ENCODE measurements at places on chromosomes 3 and 15.

DNA sequence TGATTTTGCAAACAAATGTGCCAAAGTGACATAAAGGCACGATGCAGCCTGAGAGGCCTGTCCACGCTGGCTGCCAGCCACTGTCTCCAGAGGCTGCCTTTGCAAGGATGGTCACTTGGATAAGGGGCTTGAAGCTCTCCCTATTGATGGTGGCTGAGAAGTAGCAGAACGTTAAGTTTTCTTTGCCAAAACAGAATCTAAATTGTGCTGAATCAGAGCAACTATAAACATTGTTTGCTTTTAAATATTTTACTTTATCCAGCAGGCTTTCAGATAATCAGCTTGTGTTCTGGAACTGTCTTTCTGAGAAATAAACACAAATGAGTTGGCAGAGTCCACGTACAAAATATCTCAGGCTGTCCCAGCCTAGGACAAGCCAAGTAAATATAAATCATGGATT lies 23.8 kb upstream of the CNBP start:
- DNase-seq: no peak

GRCh38 chr15:23497710-23498111 lies 50.7 kb upstream of the GOLGA6L2 start:
- peak; percentile 18 for DNase-seq

DNA sequence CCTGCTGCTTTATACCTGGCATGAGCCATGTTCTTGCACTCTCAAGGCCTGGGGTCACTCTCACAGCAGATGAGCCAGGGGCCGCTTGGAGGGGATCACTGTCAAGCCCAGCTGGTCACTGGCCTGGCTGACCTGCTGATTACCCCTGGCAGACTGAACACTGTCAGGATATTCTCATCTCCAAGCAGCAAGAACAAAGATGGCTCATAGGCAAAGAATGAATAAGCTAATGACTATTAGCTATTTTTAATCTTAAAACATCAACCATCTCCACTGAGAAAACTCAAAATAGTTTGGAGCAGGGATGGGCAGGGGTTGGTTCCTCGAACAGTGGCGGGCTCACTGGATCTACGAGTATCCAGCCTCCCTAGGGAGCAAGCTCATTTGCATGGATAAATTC lies 64.4 kb upstream of the ACAN start:
- peak; percentile 33 for DNase-seq

GRCh38 chr15:62474771-62475124 lies 309.7 kb upstream of the C2CD4B start:
- DNase-seq: peak; percentile 33

DNA sequence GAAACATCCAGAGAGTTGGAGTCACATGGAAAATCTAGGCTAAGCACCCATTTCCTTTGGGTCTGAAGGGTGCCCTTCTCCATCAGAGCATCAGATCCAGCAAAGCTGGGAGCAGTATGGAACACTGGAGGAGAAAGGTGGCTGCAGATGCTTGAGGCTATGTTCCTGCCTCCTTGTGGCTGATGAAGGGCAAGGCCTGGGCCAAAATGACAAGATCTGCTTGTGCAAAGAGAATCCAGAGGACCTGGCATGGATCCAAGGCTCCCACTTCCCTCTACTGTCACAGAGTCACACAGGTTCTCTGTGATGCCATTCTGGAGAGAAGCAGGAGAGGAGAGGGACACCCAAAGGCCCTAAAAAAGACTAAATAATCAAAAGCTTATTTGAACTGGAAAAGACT lies 9.2 kb upstream of the ATP8B4 start:
- DNase-seq: no peak

- no peak for DNase-seq
Observed at GRCh38 chr3:134797057-134797740, 2.1 kb downstream of the EPHB1 start.

DNA sequence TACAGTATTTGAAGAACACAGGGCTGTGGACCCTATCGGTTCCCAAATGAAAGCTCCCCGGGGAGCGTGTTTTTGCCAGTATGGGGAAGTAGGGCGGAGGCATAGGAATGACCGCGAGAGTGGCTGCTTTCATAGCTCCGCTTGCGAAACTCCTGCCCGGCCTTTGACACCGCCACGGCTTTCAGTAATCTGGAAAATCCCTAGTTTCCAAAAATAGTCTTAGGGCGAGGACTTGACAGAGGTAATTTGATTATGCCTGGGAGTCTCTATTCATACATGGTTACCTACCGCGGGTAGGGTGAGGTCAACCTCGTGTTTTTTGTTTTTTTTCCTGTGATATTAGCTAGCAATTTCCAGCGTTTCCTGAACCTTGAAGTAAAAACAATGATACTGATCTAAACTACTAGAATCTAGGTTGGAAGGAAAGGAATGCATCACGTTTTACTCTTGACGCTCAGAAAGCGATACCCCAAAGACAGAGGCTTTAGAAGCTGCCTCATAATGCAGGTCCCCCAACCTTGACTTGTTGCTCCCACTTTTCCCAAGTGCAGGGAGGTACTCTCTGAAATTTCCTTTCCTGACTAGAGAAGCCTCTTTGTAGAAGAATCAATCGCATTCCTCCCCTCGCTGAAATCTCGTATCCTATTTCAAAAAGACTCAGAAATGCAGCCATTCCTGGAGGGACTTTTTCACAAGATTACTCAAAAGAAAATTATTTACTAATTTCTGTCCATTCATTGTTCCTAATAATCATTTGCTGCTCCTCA lies 894 bp upstream of the CCNL1 start:
- peak; percentile 84 for DNase-seq

GRCh38 chr15:52658955-52659354 lies 20.2 kb downstream of the ATOSA start:
- no peak for DNase-seq

- DNase-seq: peak; percentile 50
Observed at GRCh38 chr3:129855832-129856419, 37.6 kb downstream of the TMCC1 start.

GRCh38 chr3:114454551-114455251 lies 160.9 kb downstream of the TIGIT start:
- DNase-seq: peak; percentile 5

DNA sequence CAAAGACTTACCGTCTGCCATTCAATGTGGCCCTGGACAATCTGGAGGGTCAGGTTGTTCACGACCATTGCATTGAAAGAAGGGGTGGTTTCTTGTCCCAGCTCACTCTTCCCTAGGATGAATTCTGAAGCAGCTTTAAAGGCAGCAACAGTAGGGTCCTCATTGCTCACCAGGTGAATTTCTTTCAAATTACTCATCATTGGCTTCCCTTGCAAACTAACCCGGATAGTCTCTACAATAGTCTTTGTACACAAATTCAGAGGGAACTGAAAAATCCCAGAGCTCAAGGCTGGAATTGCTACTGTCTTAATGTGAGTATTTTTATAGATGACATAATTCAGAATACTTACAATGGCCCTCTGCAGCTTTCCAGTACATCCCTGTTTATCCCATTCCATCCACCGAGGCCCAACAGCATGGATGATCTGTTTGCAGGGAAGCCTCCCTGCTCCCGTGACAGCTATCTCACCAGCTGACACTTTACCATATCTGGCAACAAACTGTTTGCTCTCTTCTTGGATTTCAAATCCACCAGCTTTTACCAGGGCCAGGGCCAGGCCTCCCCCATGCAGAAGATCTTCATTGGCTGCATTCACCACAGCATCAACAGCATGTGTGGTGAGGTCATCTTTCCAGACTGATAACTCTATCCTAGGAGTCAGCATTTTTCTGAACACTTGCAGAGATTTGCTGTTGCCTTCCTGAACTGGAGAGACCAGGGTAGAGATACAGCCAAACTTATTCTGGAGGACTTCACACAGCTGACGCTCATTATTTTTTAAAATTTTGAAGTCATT lies 8.6 kb downstream of the PARP9 start:
- DNase-seq: peak; percentile 16

- DNase-seq: no peak
Observed at GRCh38 chr15:88121968-88122530, 134.5 kb downstream of the NTRK3 start.

Data from GM03348 (cell line).